Activated T-helper 1 cell treated with anti-CD3 and anti-CD28 coated beads, Interleukin-2, amount 50 U/mL, for 16 hours (primary cell): ENCODE measurements at places on chromosomes 2 and 18.

DNA sequence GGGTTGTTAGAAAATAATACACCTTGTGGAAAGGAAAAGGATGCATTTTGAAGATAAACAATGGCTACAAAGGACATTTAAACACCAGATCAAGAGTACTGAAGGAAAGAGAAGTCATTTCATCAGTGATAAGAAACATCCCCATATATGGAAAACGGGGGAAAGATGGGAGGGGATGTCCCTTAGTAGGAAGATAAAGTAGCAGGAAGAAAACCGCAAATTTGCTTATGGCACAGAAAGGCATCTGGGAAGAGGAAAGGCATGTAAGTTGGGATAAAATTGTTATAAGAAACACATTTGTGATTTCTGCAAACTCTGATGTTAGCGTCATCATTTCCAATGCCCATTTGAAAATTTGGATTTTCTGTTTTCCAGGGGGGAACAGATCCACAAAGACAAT lies 10.5 kb upstream of the LYPD1 start:
- no peak for DNase-seq

GRCh38 chr2:69253611-69254301 lies 133.3 kb downstream of the GFPT1 start:
- no peak for DNase-seq

DNA sequence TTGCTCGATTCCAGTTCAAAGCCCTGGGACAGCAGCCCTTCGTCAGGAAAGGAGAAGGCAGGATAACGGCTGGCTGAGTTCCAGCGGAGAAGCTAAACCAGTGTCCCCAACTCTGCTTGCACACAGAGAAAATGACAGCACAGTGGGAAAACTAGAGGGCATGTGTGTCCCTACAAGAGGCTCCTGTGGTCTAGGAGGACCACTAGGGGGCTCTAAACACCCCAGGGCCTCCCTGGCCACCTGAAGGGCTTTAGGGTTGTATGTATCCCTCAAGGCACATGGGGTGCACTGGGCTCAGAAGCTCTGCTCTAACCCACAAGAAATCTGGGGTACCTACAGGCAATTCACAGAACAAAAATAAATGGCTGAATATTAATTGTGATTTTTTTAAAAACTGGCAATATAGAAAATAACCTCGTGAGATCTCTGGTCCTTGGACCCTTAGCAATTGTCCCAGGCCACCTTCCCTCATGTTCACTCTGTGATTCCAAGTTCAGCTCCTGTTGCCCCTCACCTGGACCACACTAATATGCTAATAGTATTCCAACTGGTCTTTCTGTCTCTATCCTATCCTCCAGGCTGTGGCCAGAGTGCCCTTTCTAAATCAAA lies 17.5 kb downstream of the STAT1 start:
- no peak for DNase-seq

- no peak for DNase-seq
Measured at GRCh38 chr2:147342329-147342728, 502.5 kb upstream of the ACVR2A start.

DNA sequence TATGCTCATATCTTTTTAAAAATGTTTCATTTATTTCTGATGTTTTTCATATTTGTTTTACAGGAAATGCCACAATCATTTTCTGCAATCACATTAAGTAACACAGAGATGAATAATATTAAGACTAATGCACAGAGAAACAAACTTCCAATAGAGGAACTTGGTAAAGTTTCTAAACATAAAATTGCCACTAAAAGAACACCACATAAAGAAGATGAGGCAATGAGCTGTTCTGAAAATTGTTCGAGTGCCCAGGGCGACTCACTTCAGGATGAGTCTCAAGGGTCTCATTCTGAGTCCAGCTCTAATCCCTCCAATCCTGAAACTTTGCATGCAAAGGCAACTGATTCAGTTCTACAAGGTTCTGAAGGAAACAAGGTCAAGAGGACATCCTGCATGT lies 70.4 kb downstream of the APLF start:
- no peak for DNase-seq

DNA sequence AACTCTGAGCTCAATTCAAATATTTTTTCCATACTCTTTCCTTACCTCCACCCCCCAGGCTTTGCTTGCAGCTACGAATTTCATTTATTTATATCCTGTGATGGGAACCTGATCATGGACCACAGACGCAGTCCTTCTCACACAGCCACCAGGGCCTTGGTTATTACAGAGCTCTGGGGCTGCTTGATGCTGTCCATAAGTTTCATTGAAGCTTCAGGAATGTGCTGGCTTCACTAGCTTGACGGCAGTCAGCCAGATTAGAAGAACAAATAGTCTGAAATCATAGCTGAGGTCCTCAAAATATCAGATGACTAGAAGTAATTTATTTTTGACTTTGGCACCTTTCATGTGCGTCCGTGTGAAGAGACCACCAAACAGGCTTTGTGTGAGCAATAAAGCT lies 104.9 kb downstream of the VWA3B start:
- no peak for DNase-seq

DNA sequence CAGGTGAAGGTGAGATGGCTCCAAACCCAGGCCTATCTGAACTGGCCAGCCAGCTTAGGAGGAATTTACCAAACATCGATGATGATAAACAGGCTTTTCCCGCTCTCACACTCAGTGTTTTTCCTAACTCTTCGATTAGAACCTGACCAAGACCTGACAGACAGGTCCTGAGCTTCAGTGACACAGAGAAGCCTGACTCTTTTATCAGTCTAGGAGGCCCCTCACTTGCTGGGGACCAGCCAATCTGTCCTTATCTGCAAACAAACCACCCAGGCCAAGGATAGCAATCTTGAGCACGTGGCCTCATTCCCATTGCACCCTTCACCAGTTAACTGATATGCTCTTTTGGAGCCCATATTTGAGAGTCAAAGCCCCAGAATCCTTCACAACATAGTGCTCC lies 1.9 kb upstream of the ITSN2 start:
- DNase-seq, result no peak

DNA sequence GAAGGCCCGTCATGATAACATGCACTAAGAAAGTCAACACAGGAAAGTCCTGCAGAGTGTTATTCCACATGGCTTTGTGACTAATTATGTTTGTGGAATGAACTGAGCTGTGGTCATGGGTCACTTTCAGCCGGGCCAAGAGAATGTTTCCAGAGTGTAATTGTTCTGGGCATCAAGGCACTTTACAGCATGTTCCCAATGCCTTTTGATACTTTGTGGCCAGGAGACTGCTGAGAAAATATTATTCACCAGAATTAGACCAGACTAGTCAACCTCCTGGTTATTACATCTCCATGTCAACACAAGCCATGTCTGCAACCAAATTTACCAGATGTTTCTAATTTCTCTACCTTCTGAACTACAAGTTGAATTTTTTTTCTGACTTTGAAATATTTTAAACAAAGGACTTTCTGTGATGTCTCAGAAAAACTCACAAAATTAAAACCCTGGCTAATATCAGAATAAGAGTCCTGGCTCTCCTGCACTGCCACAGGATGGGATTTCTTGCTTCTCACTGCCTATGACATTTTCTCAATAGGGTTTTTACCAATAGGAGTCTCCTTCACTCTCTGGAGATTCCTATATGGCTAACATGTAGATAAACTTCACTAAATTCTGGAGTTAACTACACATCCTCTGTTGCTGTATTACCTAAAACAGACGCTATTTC lies 90.6 kb upstream of the WDR75 start:
- no peak for DNase-seq

DNA sequence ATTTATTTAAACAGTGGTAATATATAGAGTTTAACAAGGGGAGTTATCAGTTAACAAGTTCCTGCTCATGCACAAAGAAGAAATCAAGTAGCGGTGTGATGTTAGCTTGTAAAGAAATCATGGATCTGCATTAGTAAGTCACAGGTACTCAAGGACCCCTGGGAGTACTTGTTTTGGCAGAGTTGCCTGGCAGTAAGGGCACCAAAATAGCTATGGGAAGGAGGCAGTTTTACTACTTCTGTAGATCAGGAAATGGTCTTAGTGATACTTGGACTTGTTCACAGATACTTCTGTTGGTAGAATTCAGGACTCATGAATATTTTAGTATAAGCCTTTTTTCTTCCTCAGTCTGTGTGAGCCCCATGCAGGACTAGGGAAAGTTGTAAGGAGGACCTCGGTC lies 107.3 kb upstream of the IL1R2 start:
- no peak for DNase-seq

- DNase-seq, result no peak
Measured at GRCh38 chr2:105540642-105541041, 141.8 kb upstream of the FHL2 start.

DNA sequence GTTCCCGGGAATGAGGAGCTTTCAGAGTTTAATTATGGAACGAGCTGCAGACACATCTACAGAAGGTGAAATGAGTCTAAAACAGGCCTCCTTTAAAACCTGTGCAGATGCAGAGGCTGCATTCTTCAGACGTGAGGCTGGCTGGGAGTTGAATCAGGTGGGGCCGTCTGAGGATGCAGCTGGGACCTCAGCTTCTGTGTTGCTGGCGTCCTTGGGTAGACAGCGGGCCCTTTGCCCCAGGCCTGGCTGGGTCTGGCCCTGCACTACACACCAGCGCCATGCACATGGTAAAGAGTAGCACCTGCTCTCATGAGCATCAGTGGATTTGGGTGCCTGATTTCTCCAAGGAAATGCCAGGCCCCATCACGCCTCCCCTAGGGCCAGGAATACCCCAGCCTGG lies 67.3 kb downstream of the TMEM18 start:
- no peak for DNase-seq

DNA sequence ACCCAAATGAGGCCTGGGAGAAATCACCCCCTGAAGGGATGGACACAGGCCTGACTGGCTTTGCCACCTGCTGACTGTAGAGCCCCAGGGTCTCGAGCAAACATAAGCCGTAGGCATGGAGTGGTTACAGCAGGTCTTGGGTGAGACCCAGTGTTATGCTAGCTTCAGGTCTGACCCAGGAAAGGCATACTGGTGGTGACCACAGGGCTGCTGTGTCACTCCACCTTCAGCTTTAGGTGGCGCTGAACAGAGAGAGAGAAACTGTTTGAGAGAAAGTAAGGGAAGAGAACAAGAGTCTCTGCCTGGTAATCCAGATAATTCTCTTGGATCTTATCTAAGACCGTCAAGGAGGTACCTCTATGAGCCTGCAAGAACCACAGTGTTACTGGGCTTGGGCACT lies 1544.2 kb upstream of the TMEFF2 start:
- DNase-seq, result no peak
